Stimulated activated CD8-positive, alpha-beta memory T cell treated with anti-CD3 and anti-CD28 coated beads, Interleukin-4, amount 100 ng/mL, for 1 hour (primary cell): ENCODE measurements at places on chromosomes 4 and X.

GRCh38 chrX:63434206-63434605 is 83.1 kb upstream of the SPIN4 start:
- no peak for DNase-seq

- DNase-seq: no peak
Measured at GRCh38 chr4:124450851-124451250, 261.7 kb downstream of the ANKRD50 start.

- no peak for DNase-seq
Measured at GRCh38 chr4:26207631-26208030, 113.2 kb upstream of the RBPJ start.

- DNase-seq: no peak
Measured at GRCh38 chr4:7214359-7214758, 22.0 kb downstream of the SORCS2 start.

DNA sequence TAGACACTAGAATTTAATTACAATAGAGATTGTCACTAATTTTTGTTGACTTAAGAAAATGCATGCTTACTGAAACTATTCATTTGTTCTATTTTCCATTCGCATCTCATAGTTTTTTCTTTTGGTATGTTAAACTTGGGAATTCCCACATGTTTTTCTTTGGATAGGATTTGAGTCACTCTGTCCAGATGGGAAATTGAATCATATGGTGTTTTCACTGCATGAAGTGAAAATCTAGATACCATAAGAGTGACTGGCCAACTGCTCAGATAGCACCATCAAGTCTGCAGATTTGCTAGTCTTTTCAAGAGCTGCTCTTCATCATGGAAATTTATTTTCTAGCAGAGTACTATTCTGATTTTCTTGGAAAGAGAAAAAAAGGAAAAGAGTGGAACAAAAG is 172.6 kb downstream of the FAM47B start:
- no peak for DNase-seq
